Small intestine (tissue), 16 donors: ENCODE measurements at places on chromosomes 2 and 18.

DNA sequence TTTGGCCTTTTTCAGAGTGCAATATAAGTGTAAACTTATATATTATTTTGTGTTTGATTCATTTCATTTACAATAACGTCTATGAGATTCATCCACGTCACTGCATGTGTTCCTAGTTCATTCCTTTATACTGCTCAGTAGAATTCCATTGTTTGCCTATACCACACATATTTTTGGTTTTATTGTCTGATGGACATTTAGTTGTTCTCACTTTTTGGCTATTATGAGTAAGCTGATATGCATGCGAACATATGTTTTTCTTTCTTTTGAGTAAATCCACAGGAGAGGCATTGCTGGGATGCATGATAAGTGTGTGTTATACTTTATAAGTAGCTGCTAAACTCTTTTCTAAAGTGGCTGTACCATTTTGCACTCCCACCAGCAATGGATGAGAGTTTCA, 314.8 kb upstream of the HS6ST1 start:
- no peak for DNase-seq

DNA sequence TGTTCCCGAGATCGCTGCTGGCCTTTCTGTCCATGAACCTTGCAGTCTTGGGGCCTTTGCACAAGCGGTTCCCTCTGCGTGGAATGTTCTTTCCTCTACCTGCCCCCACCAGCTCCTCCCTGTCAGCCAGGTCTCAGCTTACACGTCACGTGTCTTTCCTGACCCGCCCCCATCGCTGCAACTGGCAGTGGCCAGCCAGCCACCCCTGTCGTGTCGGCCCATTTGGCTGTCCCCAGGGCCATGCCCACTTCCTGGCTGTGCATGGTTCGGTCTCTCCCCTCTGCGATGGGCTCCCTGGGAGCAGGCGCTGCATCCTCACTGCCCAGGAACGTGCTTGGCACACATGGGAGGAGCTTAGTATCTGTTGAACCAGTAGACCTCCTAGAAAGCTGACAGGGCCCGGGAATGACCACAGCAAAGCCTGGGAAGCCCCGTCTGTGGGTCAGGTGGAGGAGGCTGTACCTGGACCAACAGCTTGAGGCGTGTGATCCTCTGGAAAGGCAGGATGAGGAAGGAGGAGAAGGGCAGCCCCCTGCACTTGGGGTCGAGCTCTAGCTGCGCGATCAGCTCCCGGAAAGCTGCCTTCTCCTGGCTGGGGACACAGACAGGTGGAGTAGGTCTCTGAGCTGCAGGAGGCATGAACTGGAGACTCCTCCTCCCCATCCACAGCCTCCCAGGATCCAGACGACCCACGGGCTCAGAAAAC, 21.0 kb downstream of the SNORC start:
- peak; percentile 47 for DNase-seq

DNA sequence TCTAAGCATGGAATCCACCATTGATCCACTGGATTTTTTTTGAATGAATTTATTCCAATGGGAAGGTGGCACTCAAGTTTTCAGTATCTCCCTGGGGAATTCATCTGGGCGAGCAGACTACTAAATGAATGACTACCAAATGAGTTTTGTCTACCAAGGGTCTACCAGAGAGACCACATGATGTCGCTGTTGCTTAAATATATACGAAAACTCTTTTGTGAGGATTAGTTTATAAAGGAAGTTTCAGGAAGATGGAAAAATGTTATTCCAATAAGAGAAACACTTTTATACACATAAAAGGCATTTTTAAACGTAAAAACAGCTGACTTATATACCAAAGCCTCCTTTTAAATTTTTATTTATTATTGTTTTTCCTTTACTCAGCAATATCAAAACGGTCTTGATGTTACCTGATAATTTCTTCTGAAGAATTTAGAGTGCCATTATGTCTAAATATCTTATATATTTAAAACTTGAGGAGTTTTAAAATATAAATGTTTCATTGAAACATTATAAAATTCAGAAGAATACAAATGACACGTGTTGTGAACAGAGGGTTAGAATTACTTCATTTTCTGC, 139.7 kb downstream of the HRH4 start:
- DNase-seq: peak; percentile 40

GRCh38 chr2:167783261-167784083, 463.9 kb downstream of the STK39 start:
- no peak for DNase-seq

- DNase-seq: peak; percentile 87
Measured at GRCh38 chr2:27854229-27854862, 35.8 kb downstream of the RBKS start.

GRCh38 chr18:12306752-12307700, 1.0 kb upstream of the TUBB6 start:
- DNase-seq: peak; percentile 38

GRCh38 chr2:238929242-238930081, 81.6 kb downstream of the TWIST2 start:
- no peak for DNase-seq

DNA sequence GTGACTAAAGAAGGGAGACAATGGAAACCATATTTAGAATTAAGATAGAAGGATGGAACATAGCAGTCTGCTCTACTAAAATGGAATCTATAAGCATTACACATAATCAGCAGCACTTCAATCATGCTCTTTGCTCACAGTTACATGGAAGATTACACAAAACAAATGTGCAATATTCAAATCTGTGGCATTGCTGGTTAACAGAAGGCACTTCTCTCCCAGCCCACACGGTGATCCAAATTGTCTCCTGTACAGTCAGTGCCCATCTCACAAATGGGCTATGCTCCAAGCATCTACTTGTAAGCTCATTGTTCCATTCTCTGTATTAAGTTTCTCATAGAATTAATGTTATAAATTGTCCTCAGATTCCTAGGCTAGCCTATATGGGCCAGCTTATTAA, 716.6 kb downstream of the NRXN1 start:
- DNase-seq: no peak

DNA sequence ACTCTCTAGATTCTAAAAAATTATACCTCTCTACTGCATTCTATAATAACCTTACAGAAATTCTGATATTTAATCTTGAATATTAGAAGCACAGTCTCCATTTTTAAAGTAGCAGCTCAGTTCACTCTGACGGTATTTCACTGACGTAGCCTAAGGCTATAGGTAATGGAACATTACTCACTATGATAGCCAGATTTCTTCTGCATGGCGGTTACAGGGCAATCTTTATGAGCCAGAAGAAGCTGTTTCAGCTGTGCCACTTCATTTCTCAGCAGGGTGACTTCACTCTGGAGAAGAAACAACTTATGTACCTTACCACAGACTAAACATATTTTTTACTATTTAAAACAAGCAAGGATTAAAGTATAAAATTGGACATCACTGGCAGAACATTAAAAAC, 75.3 kb upstream of the CHN1 start:
- no peak for DNase-seq

- no peak for DNase-seq
Measured at GRCh38 chr2:112821142-112821541, 15.4 kb downstream of the IL1B start.

DNA sequence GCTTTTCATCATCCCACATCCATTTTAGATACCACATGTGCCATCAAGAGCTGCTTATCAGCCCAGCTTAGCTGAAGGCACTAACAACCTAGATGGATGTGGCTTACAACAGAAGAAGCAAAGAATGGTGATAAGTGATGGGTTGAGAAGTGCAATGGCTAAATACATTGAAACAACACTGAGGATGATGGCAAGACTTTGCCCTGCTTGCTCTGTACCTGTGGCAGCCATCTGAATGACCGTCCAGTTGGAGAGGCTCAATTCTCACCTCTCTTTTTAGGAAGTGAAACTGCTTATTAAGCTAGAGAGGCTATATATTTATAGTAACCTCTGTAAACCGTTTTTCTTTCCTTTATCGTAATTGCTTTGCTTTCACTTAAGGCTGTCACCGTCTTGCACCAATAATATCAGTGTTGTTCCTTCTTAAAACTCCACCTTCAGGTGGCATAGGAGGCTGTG, 5.7 kb downstream of the GPATCH11 start:
- no peak for DNase-seq

GRCh38 chr2:240638512-240639160, 13.4 kb downstream of the GPR35 start:
- DNase-seq: no peak

DNA sequence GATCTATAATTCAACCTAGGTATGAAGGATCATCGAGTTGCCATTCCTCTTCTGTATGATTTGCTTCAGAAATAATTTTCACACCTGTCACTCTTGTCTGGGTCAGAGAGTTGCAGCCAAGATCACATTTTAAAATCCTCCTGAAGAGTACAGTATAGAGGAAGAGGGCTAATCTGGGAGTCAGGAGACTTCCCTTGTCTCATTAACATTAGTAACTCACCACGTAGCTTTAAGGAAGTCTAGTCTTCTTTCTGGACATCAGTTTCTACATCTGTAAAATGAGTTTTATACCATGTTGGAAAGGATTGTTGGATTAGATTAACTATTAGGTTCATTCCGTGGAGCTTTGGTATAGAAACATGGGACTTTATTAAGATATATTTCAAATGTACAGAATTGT, 109.4 kb downstream of the TDRD15 start:
- no peak for DNase-seq

- no peak for DNase-seq
Measured at GRCh38 chr2:133293544-133294353, 274.5 kb downstream of the NCKAP5 start.

DNA sequence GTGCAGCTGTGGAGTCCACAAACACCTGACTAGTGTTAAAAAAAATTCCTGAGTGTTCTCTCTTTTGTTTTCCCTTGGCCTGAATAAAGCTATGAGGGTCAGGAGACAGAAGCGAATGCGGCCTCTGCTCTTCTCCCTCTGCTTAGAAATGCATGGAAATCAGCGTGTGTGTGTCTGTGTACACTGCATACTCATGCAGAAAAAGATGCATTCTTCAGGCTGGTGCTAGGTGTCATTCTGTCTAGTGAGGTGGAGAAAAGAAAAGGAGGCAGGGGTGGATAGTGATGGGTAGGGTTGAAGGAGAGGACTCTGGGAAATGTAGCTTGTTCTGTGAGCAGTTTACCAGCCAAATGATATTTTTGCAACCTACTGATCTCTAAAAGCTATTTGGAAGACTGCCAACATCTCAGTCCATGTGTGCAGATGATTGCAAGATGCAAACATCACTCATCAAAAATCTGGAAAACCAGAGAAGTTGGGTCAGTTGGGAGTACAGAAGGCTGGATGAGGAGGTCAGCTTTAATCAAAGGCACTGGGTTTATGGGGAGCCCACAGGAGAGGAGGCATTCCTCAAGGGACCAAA, 177.7 kb downstream of the INSIG2 start:
- no peak for DNase-seq
